Fibroblast of skin of left biceps (primary cell): ENCODE measurements at places on chromosomes 3 and 15.

- no peak for DNase-seq
These were observed 725 bp upstream of the SCAMP2 start for GRCh38 chr15:74873756-74874424.

DNA sequence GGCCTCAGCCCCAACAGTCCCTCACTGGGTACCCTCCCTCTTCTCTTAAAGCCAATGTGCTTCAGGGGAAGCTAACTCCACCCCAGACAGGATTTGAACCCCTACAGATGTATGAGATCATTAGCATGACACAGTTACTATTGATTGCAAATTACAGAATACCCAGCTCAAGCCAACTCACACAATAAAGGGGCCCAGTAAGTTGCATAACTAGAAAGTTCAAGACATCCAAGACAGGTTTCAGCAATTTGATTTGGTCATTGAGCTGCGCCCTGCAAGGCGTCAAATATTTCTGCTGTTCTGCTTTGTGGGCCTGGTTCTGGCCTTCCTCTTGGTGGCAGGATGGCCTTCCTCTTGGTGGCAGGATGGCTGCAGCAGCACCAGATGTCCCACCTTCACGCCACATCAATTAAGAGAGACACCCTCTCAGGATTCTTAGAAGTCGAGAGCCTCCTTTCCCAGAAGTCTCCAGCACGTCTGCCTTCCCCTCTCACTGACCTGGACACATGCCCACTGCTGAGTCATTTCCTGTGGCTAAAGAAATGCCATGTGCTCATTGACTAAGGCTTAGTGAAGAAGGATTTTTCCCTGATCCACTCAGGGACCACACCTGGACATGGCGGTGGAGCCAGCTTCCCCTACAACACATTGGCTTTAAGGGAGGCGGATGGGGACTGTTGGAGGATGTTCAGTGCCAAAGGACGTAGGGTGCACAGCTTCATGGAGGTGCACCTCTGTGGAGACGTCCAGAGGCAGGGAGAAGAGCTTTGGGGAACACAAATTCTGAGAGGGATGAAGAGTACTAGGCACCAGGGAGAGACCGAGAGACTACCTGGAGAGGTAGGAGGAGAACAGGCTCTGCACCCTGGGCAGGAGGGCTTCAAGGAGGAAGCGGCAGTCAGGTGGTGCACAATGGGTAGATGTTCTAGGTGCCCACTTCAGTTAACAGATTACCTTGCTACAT is 49.1 kb downstream of the DNASE1L3 start:
- DNase-seq = peak; percentile 69

DNA sequence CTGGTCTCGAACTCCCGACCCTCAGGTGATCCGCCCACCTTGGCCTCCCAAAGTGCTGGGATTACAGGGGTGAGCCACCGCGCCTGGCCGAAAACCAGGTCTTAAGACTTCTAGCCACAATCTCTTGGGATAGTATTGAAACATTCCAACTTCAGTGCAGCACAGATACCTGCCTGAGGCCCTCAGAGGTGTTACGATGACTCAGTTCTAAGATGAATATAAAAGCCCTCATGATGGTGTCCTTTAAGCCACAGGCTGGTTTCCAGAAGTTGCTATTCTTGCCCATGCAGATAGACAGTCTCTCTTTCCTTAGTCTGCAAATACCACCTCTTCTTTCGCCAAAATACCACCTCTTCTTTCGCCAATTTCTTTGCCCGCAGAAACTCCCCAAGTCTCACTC is 69.0 kb downstream of the RARB start:
- no peak for DNase-seq

GRCh38 chr3:135229018-135229495 is 434.0 kb downstream of the EPHB1 start:
- no peak for DNase-seq

- peak; percentile 13 for DNase-seq
These were observed 234.9 kb downstream of the NEK10 start for GRCh38 chr3:27134171-27134796.

GRCh38 chr3:139357899-139358298 is 14.1 kb downstream of the MRPS22 start:
- DNase-seq = no peak

DNA sequence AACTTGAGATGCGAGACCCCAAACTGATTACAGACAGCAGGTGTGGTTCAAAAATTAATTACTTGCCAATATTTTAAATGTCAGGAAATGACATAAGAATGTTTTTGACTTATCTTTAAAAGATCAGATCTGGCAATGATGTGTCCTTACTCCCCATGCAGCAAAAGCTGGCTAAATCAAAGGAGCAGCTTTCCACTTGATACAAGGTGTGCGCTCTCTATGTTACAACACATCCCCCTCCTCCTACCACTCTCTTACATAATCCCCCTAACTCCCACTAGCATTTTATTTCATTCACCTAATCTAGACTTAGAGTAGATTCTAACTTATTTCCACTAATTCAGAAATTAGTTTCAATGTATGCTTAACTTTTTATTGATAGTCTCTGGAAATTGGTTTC is 609.0 kb downstream of the GRM7 start:
- no peak for DNase-seq

GRCh38 chr15:69298697-69299441 is at the start of gene PAQR5:
Gene PAQR5 (plus strand): TSS chr15:69298912. CDS start chr15:69360081, 61,169 bp downstream.
- DNase-seq = no peak

DNA sequence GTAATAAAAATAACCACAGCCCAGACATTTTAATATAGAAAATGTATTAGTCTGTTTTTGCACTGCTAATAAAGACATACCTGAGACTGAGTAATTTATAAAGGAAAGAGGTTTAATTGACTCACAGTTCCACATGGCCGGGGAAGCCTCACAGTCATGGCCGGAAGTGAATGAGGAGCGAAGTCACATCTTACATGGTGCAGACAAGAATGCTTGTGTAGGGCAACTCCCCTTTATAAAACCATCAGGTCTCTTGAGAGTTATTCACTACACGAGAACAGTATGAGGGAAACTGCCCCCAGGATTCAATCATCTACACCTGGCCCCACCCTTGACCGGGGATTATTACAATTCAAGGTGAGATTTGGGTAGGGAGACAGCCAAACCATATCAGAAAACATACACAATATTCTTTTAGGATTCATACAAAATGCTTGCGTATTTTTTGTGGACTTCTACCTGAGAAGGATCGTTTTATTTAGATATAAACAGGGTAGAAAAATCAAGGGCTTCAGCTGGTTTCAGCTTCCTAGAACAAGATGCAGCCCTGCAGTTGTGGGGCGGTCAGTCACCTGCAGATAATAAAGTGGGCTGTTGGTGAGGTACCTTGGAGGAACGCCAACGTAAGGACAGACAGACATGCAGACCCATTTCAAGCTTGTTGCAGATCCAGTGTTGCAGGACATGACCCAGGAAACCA is 101.9 kb downstream of the TNIK start:
- DNase-seq = no peak

DNA sequence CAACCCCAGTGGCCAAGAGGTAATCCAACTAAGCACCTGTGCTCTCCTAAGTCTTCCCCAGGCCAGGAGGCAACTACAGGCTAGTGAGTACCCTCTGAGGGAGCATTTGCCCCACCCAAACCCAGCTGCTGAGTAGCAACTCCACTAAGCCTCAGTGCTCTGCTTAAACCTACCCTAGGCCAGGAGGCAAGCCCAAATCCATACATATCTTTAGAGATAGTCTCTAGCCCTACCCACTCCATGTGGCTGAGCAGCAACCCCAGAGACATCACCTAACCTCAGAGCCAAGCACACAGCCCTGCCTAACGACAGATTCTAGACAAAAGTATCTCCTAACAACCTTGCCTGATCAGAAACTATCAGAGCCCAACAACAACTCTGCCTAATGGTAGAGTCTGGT is 132.8 kb upstream of the TTC14 start:
- DNase-seq = no peak
